ENCODE measurements at places on chromosomes 12 and 14. TPM values are rescaled to one million over a fixed set of nuclear protein-coding genes. Genes with fewer than 3 reads are reported as not detected.

DNA sequence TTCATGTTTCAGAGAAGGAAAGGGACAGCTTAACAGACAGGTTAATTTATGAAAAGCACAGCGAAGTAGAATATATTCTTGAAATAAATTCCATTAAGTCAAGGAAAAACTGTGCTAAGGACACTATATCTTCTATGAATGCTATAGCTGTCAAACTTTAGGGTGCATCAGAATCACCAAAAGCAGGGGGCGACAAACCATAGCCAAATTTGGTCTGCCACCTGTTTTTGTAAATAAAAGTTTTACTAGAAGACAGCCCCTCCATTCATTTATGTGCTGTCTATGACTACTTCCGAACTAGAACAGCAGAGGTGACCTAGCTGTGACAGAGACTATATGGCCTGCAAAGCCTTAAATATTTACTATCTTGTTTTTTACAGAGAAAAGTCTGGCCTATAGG lies 25.9 kb downstream of the PPP4R3A start:
- no peak for DNase-seq

DNA sequence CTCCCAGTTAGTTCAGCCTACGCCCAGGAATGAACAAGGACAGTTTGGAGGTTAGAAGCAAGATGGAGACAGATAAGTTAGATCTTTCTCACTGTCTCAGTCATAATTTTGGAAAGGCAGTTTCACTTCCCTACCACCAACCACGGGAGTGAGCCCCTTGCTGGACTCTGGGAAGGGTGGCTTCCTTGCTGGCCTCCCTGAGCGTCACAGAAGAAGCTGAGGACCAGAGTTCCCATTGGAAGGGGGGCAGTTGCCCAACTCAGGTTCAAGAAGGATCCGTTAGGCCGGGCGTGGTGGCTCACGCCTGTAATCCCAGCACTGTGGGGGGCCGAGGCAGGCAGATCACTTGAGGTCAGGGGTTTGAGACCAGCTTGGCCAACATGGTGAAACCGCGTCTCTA lies 106.2 kb upstream of the MAX start:
- DNase-seq = no peak

DNA sequence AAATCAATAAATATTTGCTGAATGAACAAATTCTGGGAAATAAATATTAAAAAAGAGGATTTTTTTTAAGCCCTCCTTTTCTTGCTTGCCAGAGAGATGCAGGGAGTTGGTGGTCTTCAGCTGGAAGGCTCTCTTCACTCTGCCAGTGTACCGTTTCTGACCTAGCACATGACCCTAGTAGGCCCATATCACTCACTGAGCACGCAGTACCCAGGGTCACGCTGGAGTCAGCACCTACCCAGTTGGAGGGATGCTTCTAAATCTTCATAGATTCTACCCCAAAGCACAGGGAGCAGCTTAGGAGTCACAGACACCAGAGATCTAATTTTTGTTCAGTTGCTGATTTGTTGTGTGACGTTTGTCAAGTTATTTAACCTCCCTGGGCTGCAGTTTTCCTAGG lies 195.4 kb upstream of the TBX3 start:
- DNase-seq = no peak

DNA sequence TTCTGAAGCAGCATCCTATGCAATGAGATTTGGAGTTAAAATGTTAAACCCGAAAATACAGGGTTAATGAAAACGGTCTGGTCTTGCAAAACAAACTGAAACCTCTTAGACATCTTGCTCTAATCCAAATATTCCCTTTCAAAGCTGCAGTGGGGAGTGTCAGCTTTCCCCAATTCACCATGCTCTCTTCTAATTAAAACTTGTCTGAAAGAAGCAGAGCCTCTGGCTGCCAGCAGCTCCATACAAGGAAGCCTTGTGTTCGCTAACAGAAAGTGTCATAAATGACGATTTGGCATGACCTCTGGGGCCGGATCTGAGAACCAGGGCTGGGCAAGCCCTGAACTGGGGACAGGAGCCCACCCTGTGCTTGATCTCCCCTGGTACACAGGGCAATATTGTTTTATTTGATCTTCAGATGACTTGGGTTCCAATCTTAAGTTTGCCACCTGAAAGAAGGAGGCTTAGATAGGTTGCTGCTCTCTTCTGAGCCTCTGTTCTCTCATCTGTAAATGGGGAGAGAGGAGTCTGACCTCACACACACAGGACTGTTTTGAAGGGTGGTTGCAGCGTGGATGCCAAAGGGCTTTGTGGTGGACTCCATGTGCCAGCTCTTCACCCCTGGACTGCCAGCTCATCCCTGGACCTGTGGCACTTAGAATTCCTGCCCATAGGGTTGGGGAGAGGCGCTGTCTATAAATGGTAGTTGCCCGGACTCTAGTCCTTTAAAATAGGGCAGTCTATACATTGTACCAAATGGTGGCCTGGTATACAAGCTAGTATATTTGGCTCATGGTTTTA lies 7.8 kb downstream of the KMT5A start:
- DNase-seq = no peak

DNA sequence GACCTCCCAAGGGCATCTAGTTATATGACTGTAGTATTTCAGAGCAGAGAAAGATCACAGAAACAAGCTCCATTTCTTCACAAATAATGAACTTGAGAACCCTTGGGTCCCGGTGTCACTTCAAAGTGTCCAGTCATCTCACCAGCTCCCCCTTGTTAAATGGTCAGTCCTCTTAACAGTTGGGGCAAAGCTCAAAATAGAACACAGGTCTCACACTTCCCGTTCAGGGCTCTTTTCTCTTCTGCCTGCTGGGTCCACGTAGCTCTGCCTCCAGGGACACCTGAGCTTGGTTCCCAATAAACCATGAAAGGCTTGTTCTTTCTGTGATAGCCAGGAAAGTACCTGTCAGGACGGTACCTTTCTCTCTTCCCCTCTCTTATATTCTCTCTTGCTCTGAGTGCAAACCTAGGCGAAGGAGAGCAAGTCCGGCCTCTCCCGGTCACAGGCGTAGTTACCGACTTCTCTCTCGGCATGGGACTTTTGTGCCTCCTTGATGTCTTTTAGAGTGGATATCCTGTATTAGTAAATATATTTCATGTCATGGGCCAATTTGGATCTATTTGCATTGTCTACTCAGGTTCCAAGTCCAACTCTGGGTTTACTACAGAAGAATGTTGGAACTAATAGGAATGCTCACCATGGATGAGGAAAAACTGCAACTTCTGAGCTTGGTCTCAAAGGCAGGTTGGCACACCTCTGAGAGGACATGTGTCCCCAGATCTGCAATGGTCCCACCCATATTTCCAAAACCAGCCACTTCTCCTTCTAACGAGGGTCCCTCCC lies 118.8 kb upstream of the PARP11 start:
- no peak for DNase-seq

GRCh38 chr12:88419794-88420193 lies 160.5 kb downstream of the KITLG start:
- no peak for DNase-seq

GRCh38 chr14:92511453-92512238 lies 1.9 kb upstream of the RIN3 start:
- DNase-seq = no peak

DNA sequence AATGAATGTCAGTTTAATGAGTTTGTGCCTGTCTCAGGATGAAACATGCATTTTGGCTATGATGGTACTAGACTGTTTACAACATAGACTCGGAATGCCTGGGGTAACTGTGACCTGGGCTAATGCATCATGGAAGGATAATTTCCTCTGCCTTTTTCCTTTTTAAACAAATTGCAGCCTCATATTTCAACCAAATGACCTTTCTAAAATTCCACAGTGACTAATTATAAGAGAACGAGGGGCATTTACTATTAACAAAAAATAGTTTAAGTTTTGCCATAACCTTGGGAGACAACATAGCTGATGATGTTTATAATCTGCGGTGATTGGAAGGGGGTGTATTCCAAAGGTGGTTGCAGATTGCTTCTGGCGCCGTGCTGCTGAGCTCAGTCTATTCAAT lies 1140.5 kb downstream of the GALC start:
- DNase-seq = no peak

GRCh38 chr14:33370426-33370825 lies 431.7 kb downstream of the NPAS3 start:
- DNase-seq = no peak

DNA sequence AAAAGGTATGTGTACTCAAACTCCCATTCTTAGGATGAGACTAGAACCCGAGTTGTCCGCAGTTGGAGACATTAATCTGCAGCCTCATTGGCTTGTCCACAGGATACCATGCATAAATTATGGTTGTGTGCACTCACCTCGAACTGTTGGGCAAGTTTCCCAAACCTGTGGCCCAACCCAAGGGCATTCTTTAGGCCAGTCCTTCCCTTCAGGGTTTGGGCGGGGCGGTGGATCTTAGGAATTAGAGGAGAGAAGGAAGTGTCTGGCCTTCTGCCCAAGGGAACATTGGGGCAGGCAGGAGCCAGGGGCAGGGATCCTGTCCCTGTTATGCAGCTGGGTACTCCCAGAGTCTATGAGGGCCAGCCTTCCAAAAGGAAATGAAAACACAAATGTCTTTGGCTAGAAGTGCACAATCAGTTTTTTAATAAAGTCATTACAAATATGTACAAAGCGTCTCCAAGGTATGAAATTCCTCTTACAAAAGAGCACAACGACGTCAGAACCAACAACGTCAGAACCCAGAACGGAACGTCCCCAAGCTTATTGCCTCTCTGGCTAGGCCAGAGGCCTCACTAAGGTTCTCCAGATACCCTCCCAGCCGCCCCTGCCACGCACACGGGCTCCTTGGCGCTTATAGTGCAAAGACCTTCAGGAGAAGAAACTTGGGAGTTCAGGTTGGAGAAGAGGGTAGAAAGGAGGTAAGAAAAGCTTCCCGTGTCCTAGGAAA lies 25.3 kb downstream of the HRK start:
- no peak for DNase-seq

DNA sequence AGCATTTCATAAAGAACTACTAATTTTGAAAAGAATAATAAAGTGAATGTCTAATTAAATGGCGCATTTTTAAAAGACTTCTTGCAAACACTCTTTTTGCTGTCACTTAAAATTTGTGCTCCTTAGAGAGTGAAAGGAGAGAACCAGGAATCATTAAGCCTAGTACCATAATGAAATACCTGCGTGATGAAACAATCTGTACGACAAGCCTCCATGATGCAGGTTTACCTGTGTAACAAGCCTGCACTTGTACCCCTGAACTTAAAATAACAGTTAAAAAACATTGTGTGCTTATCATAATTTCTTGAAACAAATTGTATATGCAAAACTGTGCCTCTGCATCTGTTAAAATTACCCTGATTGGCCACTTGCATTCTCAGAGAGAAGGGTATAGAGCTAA lies 108.1 kb downstream of the MGAT4C start:
- DNase-seq = no peak

DNA sequence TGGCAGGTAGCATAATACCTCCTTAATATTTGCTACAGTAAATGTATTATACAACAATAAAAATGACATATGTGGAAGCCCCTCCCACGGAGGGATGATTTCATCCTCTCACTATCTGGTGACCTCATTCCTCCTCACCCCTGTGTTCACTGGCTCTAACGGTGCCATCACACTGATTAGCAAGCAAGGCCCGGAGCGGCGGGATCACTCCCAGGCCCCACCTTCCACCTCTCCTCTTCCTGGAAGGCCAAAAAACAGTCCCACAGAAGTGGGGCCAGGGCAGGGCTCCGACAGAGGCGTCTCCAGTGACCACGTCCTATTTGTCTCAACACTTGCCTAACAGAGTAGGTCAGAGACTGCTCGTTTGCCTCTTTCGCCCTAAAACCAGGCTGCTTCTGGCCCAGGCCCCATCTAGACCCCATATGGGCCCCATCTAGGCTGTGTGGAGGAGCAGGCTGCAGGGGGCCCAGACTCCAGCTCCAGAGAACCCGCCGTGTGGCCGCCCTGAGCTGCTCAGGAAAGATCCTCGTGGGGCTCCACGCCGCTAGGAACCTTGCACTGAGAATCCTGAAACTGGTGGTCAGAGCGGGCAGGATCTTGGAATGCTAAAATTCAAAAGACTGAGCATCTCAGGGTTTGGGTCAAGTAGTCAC lies 3.7 kb downstream of the SELPLG start:
- peak; percentile 74 for DNase-seq

DNA sequence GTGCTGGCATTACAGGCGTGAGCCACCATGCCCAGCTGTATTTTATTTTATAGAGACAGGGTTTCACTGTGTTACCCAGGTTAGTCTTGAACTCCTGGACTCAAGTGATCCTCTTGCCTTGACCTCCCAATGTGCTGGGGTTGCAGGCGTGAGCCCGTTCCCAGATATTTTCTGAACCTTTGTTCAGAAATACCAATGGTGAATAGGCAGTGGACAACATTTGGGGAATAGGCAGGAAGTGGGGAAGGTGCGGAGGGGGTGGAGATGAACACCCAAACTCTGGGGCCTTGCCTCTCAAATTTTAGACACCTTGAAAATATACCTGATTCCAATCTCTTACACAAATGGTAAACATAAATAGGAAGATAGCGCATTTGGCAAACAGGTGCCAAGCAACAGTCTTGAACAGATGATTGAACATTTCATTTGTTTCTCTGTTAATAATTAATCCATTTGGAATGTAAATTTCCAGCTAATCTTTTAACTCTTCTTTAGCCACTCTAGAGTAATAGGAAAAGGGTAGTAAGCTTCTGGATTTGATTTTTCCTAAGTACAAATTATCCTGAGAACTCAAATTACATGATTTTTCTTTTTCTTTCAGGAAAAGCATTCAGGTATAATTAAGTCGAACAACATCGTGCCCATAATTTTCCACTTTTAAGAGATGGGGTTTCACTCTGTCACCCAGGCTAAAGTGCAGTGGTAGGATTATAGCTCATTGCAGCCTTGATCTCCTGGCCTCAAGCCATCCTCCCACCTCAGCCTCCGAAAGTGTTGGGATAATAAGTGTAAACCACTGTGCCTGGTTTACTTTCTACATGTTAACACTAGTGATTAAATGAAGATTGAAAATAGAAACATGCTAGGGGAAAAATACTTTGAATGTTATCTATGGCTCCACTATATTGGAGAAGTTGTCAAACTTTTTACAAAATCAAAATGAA lies 22.9 kb upstream of the RNF34 start:
- no peak for DNase-seq

Gene TAS2R46
- total RNA-seq = 0.43 TPM

Gene PSME2
- total RNA-seq = 395 TPM

Gene RASSF9
- not detected for total RNA-seq

Gene FGD4
- 0.08 TPM for total RNA-seq

Gene MBD6
- total RNA-seq = 71.7 TPM

Gene SLC2A14
- total RNA-seq = 15.8 TPM

Gene TAS2R20
- 0.78 TPM for total RNA-seq

Gene IAPP
- total RNA-seq = not detected

Gene TMPRSS12
- not detected for total RNA-seq

Gene FKBP4
- 70.7 TPM for total RNA-seq

Gene ITPR2
- total RNA-seq = 31.7 TPM

Gene FGF6
- total RNA-seq = not detected

Measured in activated CD4-positive, alpha-beta memory T cell treated with anti-CD3 and anti-CD28 coated beads, Interleukin-2, amount 10 ng/mL, durations not matched to agents 7 days and 5 days (primary cell).